Articular chondrocyte of knee joint (primary cell): ENCODE measurements at places on chromosomes 1 and 21. TPM values are rescaled to one million over a fixed set of nuclear protein-coding genes. Genes with fewer than 3 reads are reported as not detected.

CXADR gene
- total RNA-seq: under 0.01 TPM in 1 of 2 replicates, not detected in the other

KCNJ9 gene
- under 0.01 and 0.11 TPM in 2 replicates for total RNA-seq

SPRR2A gene
- total RNA-seq: not detected in 2 replicates

SPRR4 gene
- not detected in 2 replicates for total RNA-seq

RGSL1 gene
- total RNA-seq: not detected in 2 replicates

PEX14 gene
- 12.8 and 14.0 TPM in 2 replicates for total RNA-seq

GJB3 gene
- total RNA-seq: not detected in 2 replicates

APP gene
- total RNA-seq: 217 and 237 TPM in 2 replicates

FAM78B gene
- total RNA-seq: 0.26 and 0.32 TPM in 2 replicates

CHI3L1 gene
- total RNA-seq: 5,061 and 6,408 TPM in 2 replicates

CCDC17 gene
- 1.4 and 1.5 TPM in 2 replicates for total RNA-seq

NCMAP gene
- not detected in 2 replicates for total RNA-seq

SEMA6C gene
- total RNA-seq: 1.3 and 1.4 TPM in 2 replicates

LRRN2 gene
- 0.54 and 0.65 TPM in 2 replicates for total RNA-seq

CYP4Z1 gene
- total RNA-seq: under 0.01 TPM in 1 of 2 replicates, not detected in the other
